ENCODE measurements at places on chromosomes 5 and 9.

- no peak for DNase-seq
Observed at GRCh38 chr5:10306806-10307205, 896 bp downstream of the CMBL start.

DNA sequence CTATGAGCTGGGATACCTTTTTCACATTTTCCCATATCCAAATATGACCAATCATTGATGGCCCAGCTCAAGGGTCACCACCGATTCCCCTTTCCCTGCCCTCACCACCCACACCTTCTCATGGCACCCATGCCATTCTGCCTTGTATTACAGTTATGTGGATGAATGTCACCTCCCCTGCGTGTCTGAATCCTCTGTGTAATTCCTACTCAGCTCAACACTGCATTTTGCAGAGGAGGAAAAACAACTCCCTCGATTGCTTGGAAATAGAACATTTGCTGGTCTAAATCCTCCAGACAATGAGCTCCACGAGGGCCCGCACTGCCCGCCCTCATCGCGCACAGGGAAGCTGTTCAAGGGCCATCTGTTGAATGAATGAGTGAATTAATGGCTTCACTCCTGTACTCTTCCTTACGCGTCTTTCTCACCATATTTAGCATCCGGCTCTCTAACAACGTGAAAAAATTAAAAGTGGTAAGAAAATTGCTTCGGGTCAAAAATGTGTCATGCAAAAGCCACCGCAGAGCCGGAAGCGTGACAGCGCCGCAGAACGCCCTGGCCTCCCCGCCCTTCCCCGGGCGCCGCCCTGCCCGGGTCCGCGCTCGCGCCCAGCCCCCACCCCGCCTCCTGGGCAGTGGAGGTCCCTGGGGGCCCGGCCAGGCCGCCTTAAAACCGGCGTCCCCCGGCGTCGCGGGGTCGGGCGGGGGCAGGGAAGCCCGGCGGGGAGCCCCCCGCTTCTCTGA lies 704 bp downstream of the SUSD1 start:
- no peak for DNase-seq

GRCh38 chr5:42516282-42517042 lies 93.2 kb downstream of the GHR start:
- DNase-seq: no peak

DNA sequence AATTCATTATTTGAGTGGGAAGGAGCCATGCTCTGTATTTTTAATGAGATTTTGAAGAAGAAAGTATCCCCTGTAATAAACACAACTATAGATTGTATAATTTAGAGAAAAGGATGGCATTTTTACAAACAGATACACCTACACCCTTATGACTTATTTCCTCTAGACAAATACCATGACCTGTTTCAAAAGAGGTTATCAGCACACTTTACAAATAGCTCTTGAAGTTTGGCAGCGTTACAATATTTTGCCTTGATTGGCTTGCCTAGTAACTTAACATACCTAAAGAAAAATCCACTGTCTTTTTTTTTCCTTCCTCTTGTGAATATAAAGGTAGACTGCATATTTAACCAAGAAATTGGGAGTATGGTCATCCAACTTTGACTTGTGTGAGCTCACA lies 28.5 kb upstream of the CETN3 start:
- no peak for DNase-seq

DNA sequence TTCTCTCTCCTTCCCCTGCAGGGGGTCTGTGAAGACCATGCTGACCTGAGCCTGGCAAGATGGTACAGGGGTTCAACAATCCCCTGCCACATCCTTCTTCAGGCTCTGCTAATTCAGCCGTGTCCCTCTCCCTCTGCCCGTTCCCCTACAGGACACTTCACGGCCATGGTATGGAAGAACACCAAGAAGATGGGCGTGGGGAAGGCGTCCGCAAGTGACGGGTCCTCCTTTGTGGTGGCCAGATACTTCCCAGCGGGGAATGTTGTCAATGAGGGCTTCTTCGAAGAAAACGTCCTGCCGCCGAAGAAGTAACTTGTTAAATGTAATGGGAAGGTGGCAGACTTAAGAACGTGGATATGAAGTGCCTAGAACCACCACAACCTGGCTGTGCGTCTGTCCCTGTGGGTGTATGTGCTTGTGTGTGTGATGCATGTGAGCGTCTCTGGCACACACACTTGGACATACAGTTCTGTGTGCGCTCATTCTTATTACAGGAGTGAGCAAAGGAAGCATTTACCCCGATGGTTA lies 6.9 kb upstream of the CCIN start:
- DNase-seq: no peak

GRCh38 chr9:21513431-21513830 lies 31.3 kb upstream of the IFNE start:
- DNase-seq: no peak

- DNase-seq: no peak
Observed at GRCh38 chr9:99241106-99241505, 19.0 kb downstream of the SEC61B start.

- DNase-seq: no peak
Observed at GRCh38 chr5:112647428-112647827, 90.3 kb upstream of the APC start.

GRCh38 chr9:92468206-92468605 lies 14.1 kb downstream of the ASPN start:
- DNase-seq: no peak

DNA sequence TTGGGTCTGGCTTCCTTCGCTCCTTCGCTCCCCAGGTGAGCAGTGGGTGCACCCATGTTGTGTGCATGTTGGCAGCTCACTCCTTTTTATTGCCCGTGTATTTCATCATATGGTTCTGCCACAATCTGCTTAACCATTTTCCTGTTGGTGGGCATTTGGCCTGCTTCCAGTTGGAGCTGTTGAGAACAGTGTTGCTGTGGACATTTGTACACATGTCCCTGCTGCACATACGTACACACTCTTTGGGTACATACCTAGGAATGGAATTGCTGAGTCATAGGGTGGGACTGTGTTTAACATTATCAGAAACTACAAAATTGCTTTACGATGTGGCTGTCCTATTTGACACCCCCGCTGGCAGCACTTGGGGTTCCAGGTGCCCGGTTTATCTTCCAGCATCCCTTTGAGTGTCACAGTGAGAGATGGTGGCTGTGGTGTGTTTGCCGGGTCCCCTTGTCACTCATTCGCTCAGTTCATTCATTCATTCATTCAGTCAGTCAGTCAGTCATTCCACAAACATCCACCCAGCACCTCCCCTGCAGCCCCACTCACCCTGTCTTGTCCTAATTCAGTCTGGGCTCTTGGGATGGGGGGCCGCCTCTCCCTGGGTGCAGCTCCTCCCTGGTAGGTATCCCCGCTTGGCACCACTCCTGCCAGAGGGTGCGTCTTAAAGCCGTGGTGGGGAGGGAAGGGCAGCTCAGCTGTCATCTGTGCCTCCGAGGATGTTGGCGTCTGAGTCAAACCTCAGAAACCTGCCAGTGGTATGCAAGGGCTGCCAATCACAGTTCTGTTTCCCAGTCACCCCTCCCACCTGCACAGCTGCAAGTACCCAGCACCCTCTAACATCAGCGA lies 7.9 kb upstream of the FIBCD1 start:
- no peak for DNase-seq

DNA sequence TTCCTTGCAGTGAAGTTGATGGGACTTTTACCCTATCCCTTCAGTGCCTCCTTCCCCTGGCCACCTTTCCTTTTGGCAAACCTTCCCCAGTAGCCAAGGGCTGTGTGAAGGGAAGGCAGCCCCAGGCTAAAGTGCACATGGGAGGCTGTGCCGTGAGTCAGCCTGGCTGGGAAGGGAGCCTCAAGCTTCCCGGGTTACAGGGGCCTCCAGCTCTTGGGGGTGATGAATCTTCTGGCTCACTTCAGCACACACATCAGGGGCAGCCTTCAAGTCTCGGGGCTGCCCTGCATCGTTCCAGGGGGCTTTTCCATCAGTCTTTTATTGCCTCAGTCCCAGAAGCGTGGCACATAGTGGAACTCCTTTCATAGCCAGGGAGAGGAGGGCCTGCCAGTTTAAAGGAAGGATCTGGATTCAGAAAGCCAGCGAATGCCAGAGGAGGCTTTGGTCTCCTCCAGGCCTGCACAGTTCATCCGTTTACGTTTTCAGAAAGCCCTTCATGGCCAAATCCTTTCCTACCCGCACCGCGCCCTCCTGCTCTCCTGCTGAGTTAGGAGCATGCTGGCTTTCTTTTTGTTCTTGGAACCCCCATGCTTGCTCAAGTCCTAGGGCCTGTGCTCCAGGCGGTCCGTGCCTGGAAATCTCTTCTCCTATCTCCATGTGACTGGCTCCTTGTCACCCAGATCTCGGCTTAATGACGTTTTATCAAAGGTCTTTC lies 134.8 kb upstream of the KLF4 start:
- DNase-seq: no peak

- DNase-seq: no peak
Observed at GRCh38 chr5:128426090-128426534, 111.9 kb downstream of the FBN2 start.
